ENCODE measurements at places on chromosomes 7 and 10.

- DNase-seq, result peak; percentile 14
These were observed 176.2 kb downstream of the GNAT3 start for GRCh38 chr7:80335511-80336231.

- DNase-seq, result no peak
These were observed 21.0 kb downstream of the ASB13 start for GRCh38 chr10:5645375-5645774.

- no peak for DNase-seq
These were observed 10.4 kb downstream of the CHST3 start for GRCh38 chr10:71974489-71975021.

DNA sequence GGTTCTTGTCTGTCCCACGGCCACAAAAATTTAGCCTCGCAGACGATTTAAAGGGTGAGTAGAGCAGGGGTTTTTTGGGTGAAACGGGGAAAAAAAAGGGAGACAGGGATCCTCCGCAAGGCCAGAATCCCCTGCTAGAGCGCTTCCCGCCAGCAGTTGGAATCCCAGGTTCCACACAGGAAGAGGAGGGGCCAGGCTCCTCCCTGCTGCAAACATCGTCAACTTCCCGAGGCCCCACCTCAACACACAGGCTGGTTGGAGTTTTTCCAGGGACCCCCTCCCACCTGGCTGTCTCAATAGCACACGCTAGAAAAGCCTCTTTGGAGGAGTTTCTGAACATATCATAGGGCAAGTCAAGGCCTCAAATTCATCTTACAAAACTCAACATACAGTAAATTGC, 112.7 kb downstream of the MTERF1 start:
- no peak for DNase-seq

DNA sequence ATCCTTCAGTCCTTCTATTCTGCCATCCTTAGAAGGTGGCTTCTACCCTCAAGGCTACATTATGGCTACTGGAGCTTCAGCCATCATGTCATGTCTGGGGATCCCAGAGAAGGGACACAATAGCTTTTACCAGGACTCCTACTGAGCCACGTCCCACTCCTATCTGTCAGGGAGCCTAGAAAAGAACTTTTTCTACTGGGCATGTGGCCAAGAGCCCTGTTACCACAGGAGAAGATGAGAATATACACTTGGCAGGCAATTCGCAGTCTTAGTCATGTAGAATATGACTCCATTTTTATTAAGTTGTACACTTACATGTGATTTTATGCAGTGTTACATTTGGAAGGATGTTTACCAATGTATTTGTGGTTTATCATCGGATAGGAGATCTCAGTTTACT, 64.6 kb upstream of the KCNMA1 start:
- DNase-seq, result no peak

GRCh38 chr10:75293446-75293820, 57.7 kb upstream of the COMTD1 start:
- no peak for DNase-seq
